ENCODE measurements at places on chromosomes 5 and 9. TPM values are rescaled to one million over a fixed set of nuclear protein-coding genes. Genes with fewer than 3 reads are reported as not detected.

KCNMB1 gene
- 1.5 TPM for total RNA-seq

DNA sequence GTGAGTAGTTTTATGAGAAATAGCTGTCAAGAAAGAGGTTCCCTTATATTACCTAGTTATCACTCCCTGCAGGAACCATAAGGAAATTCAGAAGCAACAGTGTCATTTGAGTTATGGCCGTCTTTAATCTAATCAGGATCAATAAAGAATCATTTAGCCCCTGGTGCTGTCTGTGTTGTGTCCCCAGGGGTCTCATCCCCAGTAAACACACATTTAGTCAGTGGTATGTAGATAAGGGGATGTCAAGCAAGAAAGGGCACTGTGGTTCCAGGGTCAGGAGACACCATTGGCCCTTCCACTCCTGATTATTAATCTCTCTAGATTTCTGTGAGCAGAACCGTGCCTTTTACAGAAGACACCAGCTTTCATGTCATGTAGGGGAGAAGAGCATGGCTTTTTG is 158.0 kb upstream of the SEMA6A start:
- DNase-seq: no peak

GRCh38 chr5:68960961-68961360 is 132.9 kb upstream of the SLC30A5 start:
- no peak for DNase-seq

DNA sequence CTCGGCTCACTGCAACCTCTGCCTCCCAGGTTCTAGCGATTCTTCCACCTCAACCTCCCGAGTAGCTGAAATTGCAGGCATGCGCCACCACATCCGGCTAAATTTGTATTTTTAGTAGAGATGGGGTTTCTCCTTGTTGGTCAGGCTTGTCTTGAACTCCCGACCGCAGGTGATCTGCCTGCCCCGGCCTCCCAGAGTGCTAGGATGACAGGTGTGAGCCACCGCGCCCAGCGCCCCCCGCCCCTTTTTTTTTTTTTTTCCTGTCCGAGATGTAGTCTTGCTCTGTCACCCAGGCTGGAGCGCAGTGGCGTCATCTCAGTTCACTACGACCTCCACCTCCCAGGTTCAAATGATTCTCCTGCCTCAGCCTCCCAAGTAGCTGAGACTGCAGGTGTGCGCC is 6.6 kb downstream of the ATP6V1G1 start:
- DNase-seq: no peak

GRCh38 chr9:108094676-108094993 is 605.1 kb upstream of the KLF4 start:
- no peak for DNase-seq

DNA sequence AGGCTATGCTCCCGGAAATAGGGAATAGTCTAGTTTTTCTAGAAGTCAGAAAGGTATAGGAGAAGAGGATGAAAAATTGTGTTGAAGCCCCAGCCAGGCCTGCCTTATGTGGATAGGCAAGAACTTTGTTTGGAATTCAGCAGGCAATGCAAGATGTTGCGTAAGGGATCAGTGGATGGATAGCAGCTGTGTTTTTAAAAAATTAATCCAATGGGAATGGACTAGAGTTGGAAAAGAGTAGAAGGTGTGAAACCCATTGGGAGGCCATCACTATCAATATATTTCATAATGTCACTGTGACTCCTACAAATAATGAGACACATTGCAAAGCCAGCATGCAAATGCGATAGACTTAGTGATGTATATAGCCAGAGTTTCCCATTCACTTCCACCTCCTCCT is 281.9 kb downstream of the MARCHF11 start:
- DNase-seq: no peak

WDR38 gene
- not detected for total RNA-seq

DRD1 gene
- not detected for total RNA-seq

DNA sequence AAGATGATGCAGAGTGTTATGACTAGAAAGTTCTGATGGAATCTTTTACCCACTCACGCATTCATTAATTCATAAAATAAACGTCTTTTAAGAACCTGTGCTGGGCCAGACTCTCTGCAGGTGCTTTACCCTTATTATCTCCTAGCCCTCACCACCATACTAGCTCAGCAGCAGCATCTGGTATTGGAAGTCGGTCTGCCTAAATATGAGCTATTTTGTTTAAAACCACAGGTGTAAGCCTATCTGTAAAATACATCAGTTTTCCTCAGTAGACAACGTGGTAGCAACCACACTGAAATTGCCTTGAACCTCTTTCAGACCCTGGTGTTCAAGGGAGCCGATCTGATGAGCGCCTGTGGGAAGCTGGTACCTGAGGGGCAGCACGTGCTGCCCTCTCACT is 69.4 kb downstream of the PPIC start:
- DNase-seq: no peak

DNA sequence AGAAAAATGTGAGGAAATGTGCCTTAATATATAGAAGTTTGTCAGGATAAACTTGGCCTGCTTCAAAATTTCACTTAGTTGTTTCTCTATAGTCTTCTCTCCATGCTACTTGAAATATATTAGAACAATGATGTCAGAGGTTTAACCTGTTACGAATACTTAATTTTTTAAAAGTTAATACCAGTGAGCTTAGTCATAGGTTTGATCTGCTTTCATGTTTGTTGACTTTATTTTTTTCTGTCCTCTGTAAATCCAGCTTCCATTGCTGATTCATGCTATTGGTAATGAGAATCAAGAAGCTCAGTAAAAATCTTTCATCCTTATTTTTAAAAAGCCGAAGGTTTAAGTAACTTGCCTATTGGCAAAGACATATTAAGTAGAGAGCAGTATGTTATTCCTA is 27.9 kb downstream of the BDP1 start:
- no peak for DNase-seq

LCN12 gene
- 4.2 TPM for total RNA-seq

GRCh38 chr5:98570010-98570409 is 203.5 kb upstream of the RGMB start:
- no peak for DNase-seq

GRCh38 chr5:178476972-178477754 is 113.0 kb downstream of the COL23A1 start:
- no peak for DNase-seq

SLC6A7 gene
- total RNA-seq: not detected

FCN2 gene
- total RNA-seq: not detected

DNA sequence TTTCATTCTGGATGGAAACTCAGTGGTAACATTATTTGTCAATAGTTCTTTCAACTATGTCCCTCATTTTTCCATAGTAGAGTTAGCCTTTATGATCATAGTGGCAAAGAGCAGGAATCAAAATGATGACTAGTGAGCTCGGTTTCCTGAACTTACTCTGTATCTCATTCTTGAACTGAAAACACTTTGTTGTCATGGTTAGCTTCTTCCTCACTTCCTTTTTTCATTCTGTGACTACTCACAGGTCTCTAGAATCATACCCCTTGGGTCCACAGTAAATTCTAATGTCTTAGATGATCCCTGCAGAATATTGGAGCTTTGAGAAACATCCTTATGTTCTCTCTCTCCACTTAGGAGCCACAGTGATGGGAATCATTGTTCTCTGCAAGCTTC is 29.4 kb upstream of the RECK start:
- no peak for DNase-seq
